ENCODE measurements at places on chromosomes 11 and 22.
A peak's percentile ranks its signal among the peaks of the same experiment; 100 is the strongest.

- no peak for DNase-seq
Observed at GRCh38 chr11:130588471-130588870, 140.0 kb downstream of the ADAMTS15 start.

GRCh38 chr11:116984589-116984988 is 113.6 kb downstream of the SIK3 start:
- DNase-seq: no peak

DNA sequence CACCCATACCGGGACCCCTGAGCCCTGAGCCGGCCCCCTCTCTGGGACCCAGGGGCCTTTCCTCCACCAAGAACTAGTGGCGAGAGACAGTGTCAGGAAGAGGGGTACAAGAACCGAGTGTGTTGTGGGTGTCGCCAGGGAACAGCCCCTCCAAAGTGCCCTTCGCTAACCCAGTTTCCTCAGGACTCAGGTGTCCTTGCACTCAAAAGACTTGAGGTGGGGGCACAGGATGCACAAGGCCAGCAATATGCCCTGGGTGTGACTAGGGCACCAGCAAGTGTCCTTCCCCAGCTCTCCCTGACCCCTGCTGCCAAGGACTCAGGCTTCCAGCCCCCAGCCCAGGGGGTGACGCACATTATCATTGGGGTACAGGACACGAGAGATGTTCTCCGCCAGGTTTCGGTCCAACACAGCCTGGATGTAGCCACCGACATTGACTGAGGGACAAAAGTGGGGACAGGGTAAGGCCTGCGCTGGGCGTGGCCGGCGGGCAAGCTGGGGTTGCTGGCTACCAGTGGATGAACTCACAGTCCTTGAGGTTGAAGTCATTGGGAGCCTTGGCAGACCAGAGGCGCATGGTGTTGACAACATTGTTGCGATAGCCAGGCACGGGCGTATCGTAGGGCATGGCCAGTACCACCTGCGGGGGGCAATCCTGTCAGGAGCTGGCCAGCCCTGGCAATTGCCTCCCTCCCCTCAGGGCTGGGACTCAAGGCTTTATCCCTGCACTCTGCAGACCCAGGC is 4.7 kb downstream of the PYGM start:
- DNase-seq: no peak

GRCh38 chr11:109043315-109043714 is 378.4 kb downstream of the DDX10 start:
- DNase-seq: no peak

DNA sequence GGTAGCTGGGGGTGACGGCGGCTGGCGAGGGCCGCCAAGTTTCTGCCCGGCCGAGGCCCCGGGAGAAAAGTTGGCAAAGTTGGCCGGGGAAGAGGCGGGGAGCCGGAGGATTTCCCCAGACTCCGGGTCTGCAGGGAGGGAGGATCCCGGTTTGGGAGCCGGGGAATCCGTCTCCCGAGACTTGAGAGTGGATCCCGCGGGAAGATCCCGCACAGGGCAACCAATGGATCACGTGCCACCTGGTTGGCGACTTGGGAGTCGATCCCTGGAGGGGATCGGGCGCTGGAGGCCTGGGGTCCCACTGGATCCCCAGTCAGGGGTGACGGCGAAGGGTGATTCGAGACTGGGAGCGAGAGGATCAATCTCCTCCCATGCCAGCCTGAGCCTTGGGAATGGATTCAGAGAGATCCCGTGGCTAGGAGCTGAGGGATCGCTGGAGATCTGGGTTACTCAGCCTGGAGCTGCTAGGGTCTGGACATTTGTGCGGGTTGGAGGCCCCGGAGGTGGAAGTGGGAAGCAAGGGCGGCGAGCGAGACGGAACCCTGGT is 394 bp downstream of the KIAA1671 start:
- peak; percentile 16 for DNase-seq

- no peak for DNase-seq
Observed at GRCh38 chr11:15195454-15196200, 80.9 kb downstream of the INSC start.
